ENCODE measurements at places on chromosomes 13 and 19.
A peak's percentile ranks its signal among the peaks of the same experiment; 100 is the strongest.

- peak; percentile 70 for DNase-seq
Measured at GRCh38 chr19:4233282-4233853, 4.0 kb downstream of the EBI3 start.

GRCh38 chr13:22757530-22758120 lies 423.2 kb upstream of the SGCG start:
- no peak for DNase-seq

GRCh38 chr19:29771708-29772414 lies 39.9 kb upstream of the CCNE1 start:
- peak; percentile 81 for DNase-seq

- DNase-seq, result no peak
Measured at GRCh38 chr13:47146136-47146535, 249.3 kb upstream of the HTR2A start.

DNA sequence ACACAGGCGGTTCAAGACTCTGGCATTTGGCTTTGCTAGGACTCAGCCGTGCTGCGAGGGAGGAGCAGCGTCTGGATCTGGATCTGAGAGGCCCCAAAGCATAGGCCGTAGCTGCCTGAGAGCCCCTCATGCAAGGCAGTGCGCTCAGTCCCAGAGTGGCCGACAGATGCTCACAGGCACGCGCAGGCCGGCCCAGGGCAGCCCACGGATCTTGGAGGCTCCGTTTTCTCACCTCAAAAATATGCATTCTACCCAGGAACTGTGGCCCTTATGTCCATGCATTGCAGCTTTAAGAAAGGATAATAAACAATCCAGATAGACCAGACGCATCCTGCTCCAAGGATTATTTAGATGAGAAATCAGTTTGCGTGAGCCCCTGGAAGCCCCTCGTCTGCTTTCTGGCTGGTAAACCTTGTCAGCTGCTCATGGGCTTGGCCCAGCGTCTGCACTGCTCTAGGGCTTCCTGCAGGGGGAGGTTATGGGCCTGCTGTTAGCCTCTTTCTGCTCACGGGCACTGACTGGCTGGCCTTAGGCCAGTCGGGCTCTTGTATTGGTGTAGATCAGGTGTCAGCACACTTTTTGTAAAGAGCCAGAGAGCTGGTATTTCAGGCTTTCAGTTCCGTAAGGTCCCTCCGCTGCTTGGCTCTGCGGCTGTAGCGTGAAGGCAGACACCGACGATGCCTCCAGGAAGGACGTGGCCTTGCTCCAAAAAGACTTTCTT lies 24.2 kb downstream of the TEX29 start:
- DNase-seq, result peak; percentile 35

GRCh38 chr19:45402298-45403061 lies 2.4 kb downstream of the PPP1R13L start:
- peak; percentile 78 for DNase-seq

Measured in HEK293T (cell line).